BJ (cell line): ENCODE measurements at places on chromosomes 12 and 14.

DNA sequence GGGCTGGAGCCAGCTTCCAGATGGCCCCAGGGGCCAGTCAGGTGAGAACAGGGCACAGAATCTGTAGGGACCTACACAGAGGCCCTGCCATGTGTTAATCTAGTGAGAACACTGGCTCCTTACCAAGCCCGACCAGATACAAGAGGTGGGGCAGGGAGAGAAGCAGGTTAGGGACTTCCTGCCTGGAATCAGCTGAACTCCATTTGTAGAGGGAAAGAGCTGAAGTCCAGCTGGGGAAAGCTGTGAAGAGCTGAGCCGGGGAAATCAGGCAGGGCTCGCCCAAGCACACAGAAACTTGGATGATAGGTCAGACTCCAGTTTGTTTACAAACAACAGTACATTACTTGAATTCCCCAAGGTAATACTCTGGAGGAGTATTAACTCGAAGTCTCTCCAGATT is 46.7 kb downstream of the PTGER2 start:
- no peak for DNase-seq

GRCh38 chr14:61472801-61473376 is 151.5 kb downstream of the PRKCH start:
- no peak for DNase-seq

GRCh38 chr12:80847575-80847974 is 90.2 kb downstream of the LIN7A start:
- DNase-seq, result no peak

DNA sequence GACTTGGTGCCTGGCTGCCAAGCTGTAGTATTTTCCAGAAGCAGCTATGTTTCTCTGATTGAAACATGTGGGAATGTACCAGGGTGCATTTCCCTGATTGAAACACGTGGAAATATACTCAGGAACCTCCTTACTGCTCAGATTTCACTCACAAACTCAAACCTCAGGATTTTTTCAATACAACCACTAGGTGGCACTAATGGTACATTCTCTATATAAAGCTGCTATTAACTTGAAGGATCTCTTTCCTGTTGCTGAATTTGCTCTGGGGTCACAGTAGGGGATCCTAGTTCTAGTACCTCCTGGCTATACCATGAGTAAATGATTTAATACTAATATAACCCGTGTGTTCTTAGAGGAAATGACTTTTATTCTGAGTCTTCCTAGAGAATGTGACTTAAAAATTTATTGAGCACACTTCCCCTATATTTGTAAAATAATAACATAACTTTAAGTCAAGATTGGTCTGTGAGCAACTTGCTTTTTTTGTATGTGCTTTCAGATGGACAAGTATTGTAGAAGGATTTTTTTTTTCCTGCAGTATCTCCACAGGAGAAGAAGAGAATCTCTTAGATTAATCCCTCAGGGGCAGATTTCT is 173.8 kb upstream of the MIS18BP1 start:
- no peak for DNase-seq

- no peak for DNase-seq
Measured at GRCh38 chr12:24425601-24425970, 476.1 kb upstream of the SOX5 start.
